ENCODE measurements at places on chromosomes 4 and X.

DNA sequence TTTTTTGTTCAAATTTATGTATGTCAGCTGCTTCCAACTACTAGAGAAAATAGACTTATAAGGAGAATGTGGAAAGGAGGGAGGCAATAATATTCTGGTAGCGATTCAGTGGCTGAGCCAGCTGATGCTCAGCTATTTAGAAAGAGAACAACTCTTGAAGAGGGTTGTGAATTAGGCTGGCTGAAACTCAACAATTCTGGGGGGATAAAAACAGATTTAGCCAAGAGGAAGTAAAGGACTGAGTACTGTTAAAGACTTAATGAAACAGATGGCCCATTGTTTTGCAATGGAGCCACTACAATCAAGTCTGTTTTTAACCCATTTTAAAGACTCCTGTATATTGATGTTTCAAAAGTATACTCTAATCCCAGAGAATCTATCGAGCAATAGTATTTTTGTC, 1058.9 kb downstream of the C4orf33 start:
- DNase-seq = no peak

- no peak for DNase-seq
Measured at GRCh38 chr4:12534684-12535083, 949.5 kb downstream of the RAB28 start.

DNA sequence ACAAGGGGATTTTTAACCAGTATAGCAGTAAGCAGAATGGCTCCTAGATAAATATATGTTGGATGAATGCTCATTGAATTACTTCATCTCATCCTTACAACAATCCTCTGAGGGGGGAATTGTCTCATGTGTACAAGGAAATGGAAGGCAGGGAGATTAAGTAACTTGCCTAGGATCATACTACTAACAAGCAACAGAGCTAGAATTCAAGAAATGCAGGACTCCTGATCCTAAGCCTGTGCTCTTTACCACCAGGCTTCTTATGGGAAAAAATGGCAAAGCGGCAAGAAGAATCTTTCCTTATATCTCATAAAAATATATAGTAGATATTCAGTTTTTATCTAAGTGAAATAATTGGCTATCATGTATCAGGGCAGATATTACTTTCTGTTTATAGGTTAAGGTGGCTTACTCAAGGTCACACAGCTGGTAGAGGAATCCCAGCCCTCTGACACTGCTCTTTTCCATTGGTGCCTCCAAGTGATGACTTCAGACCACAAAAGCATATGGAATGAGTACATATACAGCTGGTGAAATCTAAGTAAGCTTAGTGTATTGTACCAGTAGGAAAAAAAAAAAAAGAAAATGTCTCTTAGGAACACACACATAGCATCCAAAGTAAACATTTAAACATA, 2.1 kb downstream of the ABHD18 start:
- no peak for DNase-seq

DNA sequence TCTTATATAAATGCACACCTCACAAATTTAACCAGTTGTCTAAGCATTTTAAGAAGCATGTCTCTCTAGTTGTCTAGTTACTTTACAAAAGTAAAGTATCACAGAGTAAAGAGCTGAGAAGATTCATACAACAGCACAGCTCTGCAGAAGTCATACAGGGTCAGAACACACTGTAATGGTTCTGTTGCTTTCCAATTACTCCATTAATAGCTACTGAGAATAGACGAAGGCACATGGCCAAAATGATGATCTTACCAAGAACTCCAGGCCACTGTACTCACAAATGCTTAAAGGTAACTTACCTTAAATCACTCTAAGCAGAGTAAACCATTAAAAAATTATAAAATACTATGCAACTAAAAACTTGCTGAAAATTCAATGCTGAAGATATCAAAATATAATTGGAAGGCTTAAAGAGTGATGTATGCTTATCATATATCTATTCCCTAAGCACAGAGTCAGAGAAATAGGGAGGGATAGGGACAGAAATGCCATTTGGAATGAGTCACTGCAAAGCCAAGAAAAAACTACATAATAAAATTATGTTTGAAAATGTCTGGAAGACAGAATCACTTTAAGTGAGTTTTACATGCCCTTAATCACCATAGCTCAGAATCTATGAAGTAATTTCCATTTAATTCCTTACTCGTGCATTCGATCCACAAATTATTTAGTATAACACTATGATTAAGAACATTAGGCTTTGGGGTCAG, 71.0 kb downstream of the DDX60L start:
- DNase-seq = no peak

DNA sequence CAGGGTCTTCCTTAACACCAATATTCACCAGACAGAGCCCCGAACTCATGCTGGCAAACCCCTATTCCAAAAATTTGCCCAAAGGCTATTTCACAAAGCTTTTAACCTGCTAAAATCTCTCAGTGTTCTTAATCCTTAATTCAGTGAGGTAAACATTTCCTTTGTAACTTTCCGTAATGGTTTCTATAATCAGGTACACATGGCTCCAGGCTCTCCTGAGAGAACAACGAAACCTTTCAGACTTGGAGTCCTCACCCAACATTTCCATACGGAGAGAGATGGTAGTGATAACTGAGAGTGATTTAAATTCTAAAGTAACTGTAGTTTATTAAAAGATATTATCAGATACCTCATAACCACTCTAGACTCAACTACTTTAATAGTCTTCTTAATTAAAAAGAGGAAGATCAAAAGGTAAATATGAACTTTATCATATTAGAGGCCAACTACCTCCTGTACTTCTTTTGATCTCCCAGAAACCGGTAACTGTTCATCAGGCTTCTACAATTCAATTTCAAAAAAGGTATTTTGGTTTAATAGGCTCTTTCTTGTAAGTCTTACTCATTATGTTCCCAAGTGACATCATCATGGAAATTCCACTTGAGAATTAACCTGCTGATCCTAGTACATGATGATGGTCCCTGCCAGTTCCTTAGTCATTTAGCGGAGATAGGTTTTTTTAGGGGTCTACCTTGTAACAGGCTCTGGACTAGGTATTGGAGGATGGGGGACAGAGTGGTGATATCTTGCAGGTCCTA, 91.4 kb upstream of the UCP1 start:
- DNase-seq = no peak

DNA sequence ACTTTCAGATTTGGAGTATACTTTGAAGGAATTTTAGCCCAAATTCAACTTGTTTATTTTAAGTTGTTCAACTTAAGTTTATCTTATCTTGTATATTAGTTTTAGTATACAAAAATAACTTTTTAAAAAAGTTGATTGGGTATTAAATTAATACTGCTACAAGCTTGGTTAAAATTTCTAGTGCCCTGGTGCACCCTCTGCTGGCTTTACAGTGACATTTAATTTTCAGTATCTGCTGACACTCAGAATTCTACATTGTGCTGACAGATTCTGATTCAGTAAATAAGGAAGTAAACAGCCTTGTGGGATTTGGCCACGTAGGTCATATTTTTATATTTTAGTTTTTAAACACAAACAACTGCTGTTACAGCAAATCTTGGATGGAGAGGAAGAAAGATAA, 2.9 kb downstream of the EDA start:
- DNase-seq = peak; percentile 14

DNA sequence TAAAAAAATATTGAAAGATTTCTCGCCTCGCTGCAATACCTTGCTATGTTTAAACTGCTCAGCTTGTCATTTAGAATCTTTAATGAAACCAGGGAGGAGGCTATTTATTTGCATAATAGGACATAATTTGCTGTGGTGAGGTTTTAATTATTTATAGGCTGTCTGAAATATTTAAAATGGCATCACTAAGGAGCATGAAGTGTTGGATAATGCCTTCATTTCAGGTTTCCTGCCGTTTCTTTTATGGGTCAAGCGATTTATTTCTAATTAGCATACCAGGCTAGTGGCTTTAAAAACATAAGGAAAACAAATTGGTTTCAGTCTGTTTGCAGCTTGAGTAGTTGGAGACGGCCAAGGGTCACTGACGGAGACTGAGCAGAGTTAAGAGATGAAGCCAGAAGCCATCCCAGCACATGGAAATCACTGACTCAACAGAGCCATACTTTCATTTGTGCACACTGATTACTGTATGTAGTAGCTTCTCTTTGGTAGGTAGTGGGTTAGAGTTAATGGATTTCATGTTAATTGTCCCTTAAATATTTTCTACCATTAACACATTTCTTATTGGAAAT, 1962.4 kb upstream of the TENM3 start:
- peak; percentile 7 for DNase-seq

- DNase-seq = no peak
Measured at GRCh38 chrX:122517786-122518185, 666.3 kb upstream of the GRIA3 start.

- no peak for DNase-seq
Measured at GRCh38 chrX:32448945-32449344, 762.4 kb downstream of the DMD start.

GRCh38 chr4:107472265-107472948, 247.6 kb downstream of the PAPSS1 start:
- DNase-seq = no peak

GRCh38 chrX:275476-275966, 5.7 kb upstream of the PLCXD1 start:
- no peak for DNase-seq

GRCh38 chr4:139973015-139973414, 181.0 kb downstream of the MAML3 start:
- no peak for DNase-seq

DNA sequence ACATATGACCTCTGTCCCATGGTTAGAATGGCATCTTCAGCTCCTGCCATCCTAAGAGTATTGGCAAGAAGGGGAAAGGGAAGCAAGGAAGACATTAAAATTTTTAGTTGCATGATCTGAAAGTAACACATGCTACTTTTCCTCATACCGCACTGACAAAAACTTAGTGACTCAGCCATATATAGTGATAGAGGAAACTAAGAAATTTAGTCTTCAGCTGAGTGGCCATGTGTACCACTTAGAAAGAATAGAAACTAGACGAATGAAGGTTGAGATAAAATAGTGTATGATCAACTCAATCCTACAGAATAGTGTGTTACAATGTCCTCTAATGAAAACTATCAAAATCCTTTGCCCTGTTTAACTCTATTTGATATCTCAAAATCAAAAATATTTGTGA, 164.1 kb downstream of the PPP3CA start:
- DNase-seq = no peak

- no peak for DNase-seq
Measured at GRCh38 chr4:129378364-129378763, 282.4 kb downstream of the C4orf33 start.

DNA sequence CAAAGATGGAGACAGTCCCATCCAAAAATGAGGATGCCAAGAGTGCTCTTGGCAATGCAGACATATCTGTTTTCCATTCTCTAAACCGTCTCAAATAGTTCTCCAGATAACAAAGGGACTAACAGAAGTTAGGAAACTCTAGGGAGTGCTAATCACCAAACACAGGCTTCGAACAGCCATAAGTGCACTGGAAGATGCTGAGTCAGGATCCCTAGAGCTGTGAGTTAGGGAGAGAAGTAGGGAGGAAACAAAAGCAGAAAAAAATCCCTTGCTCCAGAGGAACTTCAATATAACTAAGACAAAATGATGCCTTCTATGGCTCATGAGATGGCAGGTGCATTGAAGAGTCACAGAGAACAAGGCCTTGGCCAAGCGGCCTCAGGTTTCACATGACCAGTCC, 251.0 kb upstream of the PPARGC1A start:
- no peak for DNase-seq

DNA sequence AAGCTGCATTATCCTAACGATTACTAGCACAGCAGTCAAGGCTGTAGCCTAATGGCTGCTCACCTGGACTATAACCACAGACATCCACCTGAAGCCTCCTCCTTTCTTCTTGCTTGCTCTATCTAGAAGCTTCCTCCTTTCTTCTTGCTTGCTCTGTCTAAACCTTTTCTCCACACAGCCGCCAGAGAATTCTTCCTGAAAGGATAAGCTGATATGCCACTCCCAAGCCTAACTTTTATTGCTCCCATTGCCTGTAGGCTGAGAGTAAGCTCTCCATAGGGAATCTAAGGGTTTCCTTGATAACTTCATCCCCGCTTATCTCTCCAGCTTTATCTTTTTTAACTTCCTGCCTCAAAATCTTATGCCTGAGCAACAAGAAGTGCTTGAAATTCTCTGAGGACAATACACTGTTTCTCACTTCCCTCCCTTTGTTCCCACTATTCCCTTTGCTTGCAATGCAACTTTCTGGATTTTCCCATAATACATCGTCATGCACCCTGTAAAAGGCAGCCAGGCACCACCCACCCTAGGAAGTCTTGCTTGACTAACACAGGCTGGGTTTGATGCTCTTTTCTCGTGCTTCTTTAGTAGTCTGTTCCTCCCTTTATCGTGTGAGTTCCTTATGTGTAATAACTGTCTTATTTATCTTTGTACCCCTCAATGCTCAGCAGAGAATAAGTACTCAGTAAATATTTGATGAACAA, 1.4 kb upstream of the LRIT3 start:
- DNase-seq = no peak

GRCh38 chr4:84944947-84945346, 21.5 kb downstream of the WDFY3 start:
- DNase-seq = no peak

DNA sequence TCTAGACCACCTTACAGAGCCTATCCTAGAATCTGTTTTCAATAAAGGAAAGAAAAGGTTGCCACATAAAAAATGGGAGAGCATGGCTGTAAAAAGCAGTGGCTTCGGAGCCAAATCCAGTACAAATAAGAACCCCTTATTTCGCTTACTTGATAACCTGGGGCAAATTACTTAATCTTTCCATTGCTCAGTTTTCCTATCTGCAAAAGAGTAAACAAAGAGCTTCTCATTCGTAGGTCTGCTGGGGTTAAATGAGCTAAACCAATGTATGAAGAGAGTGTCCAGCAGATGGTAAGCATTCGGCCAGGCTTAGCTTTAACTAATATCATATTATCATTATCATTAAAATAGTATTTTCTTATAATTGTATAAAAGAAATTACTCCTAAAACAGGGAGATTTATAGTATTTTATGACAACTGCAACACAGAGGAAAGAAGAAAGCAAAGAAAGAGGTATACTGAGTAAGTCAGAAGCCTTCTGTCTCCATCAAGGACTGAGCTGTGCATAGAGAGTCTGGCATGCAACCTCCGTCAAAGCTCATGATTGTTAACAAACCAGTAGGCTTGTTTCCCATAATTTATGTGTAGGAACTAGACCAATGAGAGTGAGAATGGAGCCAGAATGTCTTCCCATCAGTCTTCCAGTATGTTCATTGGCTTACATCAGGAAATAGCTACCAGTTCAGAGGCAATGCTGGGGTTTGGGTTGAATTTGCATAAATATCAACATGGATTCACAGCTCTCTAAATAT, 364.9 kb downstream of the UNC5C start:
- no peak for DNase-seq

DNA sequence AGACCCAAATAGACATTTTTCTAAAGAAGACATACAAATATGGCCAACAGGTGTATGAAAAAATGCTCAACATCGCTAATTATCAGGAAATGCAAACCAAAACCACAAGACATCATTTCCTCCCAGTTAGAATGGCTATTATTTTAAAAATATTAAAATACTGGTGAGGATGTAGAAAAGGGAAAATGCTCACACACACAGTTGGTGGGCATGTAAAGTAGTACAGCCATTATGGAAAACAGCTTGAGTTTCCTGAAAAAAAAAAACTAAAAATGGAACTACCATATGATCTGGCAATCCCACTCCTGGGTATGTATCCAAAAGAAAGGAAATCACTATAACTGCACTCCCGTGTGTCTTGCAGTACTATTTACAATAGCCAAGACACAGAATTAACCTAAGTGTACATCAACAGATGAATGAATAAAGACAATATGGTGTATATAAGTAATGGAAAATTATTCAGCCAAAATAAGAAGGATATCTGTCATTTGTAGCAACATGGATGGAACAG, 128.9 kb upstream of the DKK2 start:
- DNase-seq = no peak

GRCh38 chr4:58658701-58659100, 1548.5 kb upstream of the IGFBP7 start:
- no peak for DNase-seq

- DNase-seq = no peak
Measured at GRCh38 chr4:139540632-139541031, 15.4 kb downstream of the SETD7 start.

All from HEK293T (cell line).